Uterus (tissue), 4 donors: ENCODE measurements at places on chromosomes 1 and 21.

DNA sequence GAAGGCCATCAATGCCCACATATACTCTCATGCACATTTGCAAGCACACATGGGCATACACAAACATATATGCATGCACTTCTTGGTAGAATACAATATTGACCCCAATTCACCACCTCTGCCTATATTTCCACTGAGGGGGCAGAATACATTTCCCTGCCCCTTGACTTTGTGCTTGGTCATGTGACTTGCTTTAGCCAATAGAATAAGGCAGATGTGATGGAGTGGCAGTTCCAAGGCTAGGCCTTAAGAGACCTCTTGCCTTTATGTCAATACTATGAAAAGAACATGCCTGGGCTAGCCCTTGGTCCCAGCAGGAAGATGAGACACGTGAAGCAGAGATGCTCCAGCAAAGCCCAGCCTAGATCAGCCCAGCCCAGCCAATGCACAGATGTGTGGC lies 66.0 kb upstream of the GRIK3 start:
- DNase-seq, result no peak

DNA sequence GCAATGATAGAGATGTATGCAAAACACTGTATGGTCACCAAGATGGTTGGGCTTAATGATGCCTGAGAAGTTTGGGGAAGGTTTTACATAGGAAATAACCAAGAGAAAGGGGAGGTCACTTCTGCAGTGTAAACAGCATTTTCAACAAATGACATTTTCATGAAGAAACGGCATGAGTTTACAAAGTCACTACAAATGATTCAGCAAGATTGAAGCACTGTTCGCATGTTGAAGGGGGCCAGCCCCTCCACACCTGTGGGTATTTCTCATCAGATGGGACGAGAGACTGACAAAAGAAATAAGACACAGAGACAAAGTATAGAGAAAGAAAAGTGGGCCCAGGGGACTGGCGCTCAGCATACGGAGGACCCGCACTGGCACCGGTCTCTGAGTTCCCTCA lies 234.1 kb upstream of the POGK start:
- DNase-seq, result no peak

DNA sequence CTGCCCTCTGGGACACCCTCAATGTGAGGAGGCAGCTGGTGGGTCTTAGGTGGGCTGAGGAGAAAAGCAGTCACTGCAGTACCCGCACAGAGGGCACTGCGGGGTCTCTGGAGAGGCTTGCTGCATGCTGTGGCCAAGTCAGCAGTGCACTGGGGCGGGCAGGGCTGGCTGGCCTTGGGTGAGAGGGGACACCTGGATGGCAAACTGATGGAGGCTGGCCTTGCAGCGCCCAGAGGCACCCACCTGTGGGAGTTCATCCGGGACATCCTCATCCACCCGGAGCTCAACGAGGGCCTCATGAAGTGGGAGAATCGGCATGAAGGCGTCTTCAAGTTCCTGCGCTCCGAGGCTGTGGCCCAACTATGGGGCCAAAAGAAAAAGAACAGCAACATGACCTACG lies 3.2 kb downstream of the ELF3 start:
- no peak for DNase-seq

DNA sequence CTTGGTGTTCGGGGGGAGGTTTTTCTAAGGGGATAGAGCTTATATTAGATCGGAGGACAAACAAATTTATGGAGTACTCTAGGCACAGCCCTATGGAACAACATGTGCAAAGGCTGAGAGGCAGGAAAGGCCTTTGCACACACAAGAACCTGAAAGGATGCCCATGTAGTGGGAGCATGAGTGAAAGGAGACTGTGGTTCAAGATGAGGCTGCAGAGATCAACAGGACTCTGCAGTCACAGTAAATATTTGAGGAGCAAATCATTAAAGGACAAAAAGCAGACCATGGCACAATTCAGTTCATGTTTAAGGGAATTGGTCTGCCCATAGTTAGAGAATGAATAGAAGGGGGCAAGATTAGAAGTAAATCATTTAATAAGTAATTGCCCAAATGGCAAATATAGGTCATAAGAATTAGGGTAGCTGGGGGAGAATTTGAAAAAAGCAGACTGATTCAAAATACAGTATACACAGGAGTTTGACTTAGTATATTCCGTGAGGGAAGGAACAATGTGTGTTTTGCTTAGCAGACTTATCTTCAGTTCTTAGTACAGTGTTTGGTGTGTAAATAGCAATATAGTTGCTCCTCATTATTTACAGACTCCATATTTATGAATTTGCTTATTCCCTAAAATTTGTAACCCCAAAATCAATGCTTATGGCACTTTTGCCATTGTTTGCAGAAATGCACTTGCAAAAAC lies 268.1 kb downstream of the SEC16B start:
- DNase-seq, result no peak

DNA sequence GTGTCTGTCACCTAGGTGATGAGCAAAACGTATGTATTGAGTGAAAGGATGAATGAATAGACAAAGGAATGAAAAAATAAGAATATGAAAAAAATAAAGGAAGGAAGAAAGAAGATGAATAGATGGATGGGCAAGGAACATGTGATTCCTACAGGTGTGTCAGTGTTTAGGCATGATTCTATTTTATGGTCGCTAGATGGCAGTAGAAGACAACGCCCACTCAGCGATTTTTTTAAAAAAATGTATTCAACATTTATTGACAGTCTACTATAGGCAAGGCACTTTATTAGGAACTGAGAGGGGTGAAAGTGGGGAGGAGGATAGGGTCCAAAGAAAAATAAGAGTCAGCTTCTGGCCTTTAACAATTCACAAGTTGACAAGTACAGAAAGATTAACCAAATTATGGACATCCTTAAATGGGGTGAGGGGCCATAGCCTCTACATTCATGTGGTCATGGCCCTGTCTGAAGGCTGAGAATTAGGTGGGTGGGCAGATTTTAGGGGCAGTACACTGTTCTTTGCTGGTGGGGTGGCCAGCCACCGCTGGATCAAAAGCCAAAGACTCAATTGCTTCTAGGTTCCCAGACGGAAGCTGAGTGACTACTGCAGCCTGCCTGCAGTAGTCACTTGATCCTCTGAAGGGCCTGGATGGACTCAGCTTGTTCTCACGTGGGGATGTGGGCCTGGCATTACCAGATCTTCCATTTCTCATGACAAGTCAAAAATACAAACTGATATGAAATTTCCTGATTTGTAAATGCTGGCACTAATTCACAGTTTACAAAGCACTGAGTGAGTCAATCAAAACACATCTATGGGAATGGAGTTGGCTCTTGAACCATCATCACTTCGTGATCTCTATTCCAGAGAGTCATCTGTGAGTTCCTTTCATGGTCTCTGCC lies 83.9 kb downstream of the FASLG start:
- DNase-seq, result no peak

GRCh38 chr1:161905269-161905884 lies 118.3 kb downstream of the OLFML2B start:
- DNase-seq, result no peak

DNA sequence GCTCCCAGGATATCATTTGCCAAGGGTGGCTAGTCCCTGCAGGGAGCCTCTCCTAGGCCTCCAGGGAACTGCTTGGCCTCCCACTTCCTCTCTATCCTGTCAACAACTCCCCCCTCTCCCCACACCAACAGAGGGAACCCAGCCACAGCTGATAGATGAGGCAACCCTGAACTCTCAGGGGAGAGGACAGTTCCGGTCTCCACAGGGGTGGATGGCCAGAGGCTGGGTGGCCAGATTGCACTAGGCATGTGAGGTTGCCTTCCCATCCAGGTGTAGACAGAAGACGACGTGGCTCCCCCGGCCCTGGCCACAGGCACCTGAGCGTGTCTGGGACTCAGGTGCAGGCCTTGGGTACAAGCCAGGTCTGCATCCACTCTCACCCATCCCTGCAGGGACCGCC lies 53.3 kb downstream of the TOR1AIP2 start:
- DNase-seq, result no peak

DNA sequence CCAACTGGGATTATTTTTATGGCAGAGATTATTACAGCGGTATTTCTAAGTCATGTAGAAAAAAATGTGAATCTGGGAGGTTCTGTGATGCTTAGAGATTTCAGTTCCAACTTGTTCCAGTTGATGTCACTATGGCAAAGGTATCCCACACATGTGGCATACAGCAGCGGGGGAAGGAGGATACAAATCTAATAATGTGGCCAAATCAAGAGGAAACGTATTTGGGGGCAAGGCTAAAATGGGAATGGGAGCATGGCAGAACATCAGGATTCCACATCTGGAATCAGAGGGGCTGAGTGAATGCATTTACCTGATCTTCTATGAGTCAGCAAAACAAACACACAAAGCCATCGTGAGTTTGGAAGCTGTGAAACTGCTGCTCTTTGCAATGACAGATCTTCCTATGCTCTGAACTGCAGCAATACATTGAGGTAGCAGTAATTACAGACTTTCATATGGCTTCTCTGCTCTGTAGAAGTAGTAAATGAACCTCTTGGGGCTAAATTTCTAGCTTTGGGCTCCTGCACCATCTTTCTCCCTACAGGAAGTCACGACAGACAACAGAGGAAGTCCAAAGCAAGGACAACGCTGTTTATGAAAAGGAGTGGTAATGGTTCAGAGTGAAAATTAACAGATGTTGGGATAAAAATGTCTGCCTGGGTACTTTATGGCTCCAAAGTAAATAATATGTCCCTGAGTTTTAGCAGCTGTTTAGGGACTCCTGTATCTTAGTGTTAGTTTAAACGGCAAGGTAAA lies 55.5 kb downstream of the GABPA start:
- DNase-seq, result no peak

DNA sequence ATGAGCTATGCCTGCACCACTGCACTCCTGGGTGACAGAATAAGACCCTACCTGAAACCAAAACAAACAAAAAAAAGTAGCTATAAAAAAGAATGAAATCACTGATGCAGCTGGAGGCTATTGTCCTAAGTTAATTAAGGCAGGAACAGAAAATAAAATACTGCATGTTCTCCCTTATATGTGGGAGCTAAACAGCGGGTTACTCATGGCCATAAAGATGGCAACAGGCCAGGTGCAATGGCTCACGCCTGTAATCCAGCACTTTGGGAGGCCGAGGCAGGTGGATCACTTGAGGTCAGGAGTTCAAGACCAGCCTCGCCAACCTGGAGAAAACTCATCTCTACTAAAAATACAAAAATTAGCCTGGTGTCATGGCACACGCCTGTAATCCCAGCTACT lies 152.7 kb downstream of the PIK3R3 start:
- no peak for DNase-seq

- DNase-seq, result no peak
Observed at GRCh38 chr1:93775224-93775623, 93.6 kb upstream of the BCAR3 start.

GRCh38 chr1:46134660-46135331 lies 2.4 kb upstream of the PIK3R3 start:
- DNase-seq, result no peak

DNA sequence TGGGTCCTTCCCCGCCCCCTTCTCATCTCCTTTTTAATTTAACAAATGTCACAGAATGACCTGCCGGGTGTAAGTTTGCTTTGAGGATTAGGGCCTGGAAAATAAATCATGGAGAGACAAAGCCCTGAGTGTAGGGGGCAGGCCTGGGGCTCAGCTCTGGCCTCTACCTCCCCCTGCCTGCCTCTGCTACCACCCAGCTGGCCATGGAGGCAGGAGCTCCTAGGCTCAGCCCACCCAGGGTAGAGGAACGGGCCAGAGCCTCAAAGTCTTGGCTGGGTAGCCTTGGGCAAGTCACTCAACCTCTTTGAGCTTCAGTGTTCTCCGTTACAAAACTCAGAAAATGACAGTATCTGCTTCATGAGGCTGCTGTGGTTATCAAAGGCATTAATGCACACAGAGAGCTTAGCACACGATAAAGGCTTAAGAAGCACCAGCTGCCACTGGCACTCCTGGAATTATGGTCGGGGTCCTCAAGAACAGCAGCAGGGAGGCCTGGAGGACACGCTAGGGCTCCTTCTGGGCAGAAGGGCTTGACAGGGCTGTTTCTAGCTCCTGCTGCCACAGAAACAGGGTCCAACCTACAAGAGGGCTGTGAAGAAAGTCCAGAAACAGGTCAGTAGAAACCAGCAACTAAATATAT lies 39.0 kb downstream of the LRP8 start:
- DNase-seq, result no peak

GRCh38 chr1:154686507-154686906 lies 78.5 kb upstream of the ADAR start:
- no peak for DNase-seq

DNA sequence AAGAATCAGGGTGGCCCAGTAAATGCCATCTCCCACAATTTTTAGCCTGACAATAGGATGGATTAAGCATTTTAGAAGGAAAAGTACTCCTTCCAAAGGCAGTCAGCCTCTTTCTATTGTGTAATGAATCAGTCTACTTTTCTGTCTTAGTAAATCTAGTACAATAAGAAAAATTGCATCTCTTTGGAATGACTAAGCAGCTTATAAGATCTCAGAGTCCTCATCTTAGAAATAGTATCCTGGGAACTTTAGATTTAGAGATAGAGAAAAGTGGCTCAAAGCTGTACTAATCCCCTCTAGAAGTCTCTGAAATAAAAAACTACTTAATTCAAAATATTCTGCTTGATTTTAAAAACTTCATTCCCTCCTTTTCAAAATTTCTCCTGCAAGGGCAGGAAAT lies 81.4 kb downstream of the SLC44A5 start:
- no peak for DNase-seq

DNA sequence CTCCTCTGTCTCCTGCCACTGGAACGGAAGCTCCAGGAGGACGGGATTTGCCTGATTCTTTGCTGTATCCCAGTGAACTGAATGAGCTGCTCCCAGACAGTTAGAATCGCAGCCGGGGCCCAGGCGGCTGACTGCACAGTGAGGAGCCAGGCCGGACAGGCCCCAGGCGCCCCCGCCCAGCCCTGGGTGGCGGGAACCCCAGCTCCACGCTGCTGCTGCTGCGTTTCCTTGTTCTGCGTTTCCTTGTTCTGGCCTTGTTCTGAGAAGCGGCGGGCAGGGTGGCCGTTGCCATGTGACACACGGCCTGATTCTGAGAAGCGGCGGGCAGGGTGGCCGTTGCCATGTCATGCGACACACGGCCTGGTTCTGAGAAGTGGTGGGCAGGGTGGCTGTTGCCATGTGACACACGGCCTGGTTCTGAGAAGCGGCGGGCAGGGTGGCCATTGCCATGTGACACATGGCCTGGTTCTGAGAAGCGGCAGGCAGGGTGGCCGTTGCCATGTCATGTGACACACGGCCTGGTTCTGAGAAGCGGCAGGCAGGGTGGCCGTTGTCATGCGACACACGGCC lies 56.2 kb downstream of the SLC37A1 start:
- DNase-seq, result peak; percentile 2

DNA sequence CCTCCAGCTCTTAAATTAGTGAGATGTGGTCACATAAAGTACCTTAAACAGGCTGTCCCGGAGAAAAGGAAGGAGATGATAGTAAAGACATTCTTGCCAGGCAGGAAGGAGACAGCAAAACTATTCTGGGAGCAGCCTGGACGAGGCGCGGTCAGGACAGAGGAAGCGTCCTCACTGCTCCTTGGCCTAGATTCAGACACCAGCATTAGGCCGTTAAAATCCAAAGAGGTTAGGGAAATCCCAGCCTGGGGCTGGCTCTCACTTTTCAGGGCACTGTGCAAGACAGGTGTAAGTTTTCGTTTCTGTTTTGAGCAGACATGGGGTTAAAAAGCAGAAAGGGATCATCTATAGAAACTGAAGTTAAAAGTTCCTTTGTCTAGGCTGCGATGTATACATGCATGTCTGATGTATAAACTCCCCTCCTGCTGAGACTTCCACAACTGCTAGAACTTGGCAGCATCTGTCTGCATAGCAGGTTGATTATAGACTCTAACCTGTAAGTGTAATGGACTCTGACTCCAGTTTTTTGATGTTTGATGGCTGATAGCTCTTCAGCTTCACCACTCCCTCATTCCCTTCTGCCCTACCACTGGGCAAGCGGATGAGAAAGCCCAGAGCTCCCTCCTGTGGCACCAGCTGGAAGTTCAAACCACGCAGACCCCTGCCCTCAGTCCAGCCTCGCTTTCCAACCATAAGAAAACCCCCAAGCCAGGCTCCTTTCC lies 21.5 kb downstream of the STPG1 start:
- peak; percentile 59 for DNase-seq
